ENCODE measurements at places on chromosomes 12 and 14.

DNA sequence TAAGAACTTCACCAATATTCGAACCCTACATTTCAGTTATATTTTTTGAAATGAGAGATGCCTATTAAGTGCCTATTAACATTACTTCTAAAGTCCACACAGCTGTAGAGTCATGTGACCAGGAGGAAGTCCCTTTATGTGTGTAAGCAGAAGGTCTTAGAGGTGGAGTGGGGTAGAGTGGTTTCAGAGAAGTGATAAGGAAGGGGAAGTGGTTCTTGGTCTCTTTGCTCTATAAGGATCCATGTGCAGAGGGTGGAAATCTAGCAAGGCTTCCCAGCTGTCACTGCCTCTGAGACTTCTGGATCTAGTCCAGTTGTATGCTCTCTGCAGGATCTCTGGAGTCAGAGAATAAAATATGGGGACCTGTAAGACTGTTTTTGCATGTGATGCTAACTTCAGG lies 673.9 kb downstream of the FLRT2 start:
- DNase-seq: no peak

DNA sequence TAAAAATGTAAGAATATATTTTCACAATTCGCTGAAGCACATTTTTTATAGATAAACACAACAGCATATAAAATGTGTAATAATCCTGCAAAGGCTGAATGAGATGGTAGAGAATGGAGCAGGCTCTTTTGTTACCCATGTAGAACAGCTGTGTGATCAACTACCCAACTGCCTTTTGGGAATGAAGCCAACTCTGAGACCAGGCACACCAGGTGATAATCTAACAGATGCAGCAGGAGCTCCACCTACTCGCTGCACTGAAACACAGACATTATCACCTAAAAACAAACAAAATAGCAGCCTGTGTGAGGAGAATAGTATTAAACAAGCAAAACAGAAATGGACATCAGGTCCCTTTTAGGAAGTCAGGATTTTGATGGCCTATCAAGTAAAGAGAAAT lies 183.3 kb downstream of the CCDC59 start:
- no peak for DNase-seq

DNA sequence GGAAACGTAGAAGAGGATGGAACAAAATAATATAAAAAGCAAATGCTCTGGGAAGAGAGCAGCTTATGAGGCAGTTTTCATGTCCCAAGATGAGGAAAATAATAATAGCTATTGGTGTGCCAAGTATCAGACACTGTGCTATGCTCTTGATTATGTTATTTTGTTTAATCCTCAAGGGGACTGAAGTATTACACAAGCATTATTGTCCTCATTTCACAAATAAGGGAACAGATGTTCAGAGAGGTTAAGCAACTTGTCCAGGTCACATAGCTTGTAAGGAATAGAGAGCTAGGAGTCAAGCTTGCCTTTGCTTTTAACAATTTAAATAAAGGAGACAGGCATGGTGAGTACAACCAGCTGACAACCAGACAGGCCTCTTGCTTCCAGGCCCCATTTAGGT lies 26.9 kb upstream of the LTBP2 start:
- DNase-seq: no peak

DNA sequence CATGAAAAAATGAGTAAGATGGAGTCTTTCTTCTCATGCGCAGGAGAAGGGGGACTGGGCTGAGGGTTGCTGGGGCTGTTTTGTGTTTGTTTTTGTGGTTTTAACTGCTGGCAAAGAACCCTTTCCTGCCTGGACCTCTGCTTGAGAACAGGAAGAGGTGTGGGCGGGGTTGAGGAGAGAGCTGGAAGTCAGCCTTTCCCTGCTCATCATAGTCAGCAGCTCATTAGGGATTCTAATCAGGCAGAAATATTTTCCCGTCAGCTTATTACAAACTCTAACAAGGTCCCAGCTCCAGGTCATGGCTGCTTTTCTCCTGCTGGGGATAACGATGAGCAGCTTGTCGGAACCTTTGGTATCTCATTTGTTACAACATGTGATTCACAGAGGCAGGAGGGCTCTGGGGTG lies 185.0 kb upstream of the NRXN3 start:
- no peak for DNase-seq

GRCh38 chr12:11344500-11344899 lies 34.3 kb upstream of the PRB4 start:
- no peak for DNase-seq

DNA sequence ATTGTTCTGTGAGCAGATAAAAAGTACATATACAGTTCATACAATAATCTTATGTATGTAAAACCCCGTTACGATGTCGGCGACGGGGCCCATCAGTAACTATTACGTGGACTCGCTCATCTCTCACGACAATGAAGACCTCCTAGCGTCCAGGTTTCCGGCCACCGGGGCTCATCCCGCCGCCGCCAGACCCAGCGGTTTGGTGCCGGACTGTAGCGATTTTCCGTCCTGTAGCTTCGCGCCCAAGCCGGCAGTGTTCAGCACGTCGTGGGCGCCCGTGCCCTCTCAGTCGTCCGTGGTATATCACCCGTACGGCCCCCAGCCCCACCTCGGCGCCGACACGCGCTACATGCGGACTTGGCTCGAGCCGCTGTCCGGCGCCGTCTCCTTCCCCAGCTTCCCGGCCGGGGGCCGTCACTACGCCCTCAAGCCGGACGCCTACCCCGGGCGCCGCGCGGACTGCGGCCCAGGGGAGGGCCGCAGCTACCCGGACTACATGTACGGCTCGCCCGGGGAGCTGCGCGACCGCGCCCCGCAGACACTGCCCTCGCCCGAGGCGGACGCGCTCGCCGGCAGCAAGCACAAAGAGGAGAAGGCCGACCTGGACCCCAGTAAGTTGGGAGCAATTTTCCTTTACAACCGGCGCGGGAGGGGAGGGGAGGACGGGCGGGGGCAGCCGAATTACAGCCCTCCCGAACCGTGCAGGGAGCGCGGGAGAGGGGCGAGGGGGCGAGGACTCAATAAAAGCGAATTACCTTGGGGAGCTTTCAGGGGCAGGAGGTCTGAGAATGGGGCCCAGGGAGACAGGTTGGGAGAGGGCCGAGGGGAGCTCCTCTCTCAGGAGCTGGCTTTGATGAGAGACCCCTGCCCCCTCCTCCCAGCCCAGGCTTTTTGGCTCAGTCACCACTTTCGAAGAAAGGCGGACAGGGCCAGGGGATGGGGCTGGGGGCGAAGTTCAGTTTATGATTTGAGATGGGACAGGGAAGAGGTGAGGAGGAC lies at the start of gene HOXC9:
HOXC9 (plus strand) TSS at position 46 of the 999 bp plus-strand sequence; CDS start at position 74, 28 bp downstream.
- DNase-seq: no peak

Measured in CD4-positive, alpha-beta T cell treated with Interleukin-4 for 1 hour (primary cell).